ENCODE measurements at places on chromosomes 5 and 9.

GRCh38 chr9:123550797-123551196 is 194.8 kb downstream of the CRB2 start:
- DNase-seq: no peak

DNA sequence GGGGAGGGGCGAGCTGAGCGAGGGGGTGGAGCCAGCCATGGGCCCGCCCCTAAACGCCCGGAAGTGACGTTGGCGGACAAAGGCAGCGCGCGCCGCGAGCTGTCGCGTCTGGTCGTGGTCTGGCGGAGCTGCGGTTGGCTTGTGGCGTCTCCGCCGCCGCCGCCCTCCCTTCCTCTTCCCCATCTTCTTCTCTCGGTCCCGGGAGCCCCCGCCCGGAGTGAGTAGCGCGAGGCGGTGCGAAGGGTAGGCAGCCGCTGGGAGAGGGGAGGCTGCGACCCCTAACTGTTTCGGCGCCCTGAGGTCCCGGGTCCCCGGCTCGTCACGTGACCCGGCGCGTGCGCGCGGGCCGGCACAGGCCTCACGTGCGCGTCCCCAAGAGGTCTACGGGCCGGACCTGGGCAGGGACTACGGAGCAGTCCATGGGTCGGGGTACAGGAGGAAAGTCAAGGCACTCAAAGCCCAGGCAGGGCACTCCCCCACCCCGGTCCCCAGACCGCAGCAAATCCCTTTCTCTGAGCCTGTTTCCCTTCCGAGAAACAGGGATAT is at the start of gene NTMT1:
Gene NTMT1, plus strand, starts transcription at position 85 of the 546 bp plus-strand sequence. CDS start 6,541 bp downstream, outside the sequence.
- peak; percentile 84 for DNase-seq

GRCh38 chr5:135503871-135504270 is 31.9 kb downstream of the NEUROG1 start:
- DNase-seq: no peak

DNA sequence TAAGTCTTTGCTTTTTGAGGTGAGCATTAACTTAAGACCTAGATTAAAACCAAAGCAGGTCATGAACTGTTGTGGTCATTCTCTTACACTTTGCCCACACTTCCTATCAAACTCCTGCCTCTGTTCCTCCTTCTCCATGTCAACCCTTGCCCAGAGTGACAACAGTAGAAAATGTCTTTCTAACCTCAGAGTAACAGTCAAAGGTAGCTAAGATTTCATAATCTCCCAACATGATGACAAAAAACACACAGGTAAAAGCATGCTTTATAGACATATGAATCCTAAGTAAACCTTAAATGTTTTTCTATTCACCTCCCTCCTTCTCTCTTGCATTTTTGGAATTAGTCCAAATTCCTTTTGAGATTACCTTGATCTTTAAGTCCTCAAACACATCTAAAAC is 422.3 kb downstream of the SPATA31D1 start:
- DNase-seq: no peak

DNA sequence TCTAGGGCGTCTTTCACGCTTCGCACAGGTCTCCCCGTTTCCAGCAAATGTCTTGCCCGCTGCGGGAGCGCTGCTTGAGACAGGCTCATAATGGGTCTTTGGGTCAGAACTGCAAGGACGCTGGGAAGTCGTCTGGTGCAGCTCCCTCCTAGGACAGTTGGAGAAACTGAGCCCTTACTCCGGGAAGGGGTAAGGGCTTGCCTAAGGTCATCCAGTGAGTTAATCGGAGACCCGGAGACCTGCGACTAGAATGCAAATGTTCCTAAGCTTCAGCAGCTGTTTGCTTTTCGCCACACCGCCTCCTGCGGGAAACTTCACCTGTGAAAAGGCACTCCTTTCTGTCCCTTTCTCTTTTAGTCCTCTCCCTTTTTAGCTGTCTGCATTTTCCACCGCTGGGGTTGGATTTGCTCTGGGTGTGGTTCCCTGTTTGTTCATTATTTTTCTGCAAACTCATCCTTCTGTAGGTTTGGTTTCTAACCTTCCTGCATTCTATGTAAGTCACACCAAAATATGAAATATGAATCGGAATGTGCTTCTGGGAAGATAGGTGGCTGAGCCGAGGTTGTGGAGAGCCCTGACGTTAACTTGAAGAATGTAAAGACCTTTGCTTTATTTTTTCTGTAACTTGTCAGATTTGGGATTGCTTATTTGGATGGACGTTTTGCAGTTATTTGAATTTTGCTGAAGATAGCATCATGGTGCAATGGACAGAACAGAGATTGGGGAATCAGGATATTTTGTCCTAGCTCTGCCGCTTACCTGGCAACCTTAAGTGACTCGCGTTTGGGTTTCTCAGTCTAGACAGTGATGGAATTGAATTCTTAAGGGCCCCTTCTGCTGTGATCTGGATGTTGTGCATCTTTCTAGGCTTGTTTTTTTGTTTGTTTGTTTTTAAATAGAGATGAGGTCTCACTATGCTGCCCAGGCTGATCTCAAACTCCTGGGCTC is 909 bp downstream of the SLC36A1 start:
- DNase-seq: no peak

DNA sequence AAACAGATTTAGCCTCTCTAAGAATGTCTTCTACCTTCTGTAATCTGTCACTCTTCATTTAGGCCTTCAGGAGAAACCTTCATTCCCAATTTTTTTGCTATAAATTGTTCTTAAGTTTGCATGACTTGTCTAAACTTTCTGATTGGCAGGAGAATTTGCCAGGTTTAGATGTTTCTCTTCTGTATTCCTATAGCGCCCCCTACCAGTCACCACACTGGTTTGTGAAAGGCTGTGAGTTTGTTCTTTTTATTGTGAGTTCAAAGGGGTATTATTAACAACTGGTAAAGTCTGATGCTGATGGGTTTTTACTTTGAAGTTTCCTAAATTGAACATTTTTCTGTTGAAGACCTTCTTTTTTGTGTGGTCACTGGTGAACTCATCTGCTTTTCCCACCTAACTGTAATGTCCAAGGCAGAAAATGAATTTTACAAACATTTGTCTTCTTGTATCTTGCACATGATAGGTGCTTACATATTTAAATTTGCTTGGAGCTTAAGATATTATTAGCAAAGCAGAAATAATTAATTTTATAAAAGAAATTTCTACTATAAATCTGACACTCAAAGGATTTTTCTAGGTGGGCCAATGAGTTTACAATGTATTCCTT is 18.4 kb upstream of the F2RL2 start:
- peak; percentile 47 for DNase-seq

- no peak for DNase-seq
Observed at GRCh38 chr5:84058561-84058960, 326.1 kb downstream of the EDIL3 start.

- no peak for DNase-seq
Observed at GRCh38 chr5:144950996-144951395, 780.3 kb downstream of the KCTD16 start.

- DNase-seq: no peak
Observed at GRCh38 chr9:121609822-121610637, 41.4 kb upstream of the DAB2IP start.

- no peak for DNase-seq
Observed at GRCh38 chr5:16234598-16234997, 55.0 kb upstream of the MARCHF11 start.

- no peak for DNase-seq
Observed at GRCh38 chr5:94908889-94909480, 290.5 kb downstream of the SLF1 start.

- DNase-seq: no peak
Observed at GRCh38 chr5:98770911-98771322, 2.5 kb upstream of the RGMB start.

GRCh38 chr5:16727755-16728325 is 111.0 kb upstream of the RETREG1 start:
- no peak for DNase-seq

DNA sequence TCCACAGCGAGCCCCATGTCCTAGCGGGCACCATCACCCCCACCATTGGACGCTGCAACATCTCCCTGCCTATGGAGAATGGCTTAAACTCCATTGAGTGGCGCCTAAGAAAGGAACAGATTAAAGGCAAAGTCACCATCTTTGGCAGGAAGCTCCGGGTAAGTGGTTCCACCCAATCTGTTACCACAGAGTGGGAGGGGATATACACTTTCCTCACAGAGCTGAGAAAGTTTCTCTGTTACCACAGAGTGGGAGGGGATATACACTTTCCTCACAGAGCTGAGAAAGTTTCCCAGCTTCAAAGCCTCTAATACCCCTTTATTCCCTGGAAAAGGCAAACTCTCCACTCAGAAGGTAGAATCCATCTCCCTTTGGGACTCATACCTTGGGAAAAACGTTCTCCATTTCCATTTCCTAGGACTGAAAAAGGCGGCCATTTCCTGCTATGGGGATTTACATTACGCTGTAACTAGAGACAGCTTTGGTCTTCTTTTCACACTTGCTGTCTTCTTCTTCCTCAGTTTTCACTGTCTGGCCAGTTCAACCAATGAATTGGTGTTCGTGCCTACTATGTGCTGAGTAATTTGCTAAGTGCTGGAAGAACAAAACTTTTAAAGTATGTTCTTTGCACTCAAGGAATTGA is 63.4 kb upstream of the WWC1 start:
- no peak for DNase-seq

- DNase-seq: no peak
Observed at GRCh38 chr5:72523960-72524582, 16.9 kb upstream of the ZNF366 start.

DNA sequence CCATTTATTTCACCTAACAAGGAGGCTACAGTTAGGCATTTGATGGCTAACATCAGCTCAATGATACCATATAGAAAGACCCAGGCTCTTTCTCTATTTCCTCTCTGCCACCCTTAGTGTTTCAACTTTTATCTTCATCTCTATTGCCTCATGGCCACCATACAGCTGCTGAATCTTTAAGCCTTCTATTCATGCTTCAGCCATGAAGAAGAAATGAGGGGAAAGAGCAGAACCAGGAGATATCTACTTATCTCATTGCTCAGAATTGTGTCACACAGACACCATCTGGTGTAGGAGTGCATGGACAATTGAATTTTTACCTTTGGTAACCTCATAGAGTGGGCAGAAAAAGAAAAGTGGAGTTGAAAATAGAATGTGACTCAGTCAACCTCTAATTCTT is 6.7 kb downstream of the GAPT start:
- DNase-seq: no peak

DNA sequence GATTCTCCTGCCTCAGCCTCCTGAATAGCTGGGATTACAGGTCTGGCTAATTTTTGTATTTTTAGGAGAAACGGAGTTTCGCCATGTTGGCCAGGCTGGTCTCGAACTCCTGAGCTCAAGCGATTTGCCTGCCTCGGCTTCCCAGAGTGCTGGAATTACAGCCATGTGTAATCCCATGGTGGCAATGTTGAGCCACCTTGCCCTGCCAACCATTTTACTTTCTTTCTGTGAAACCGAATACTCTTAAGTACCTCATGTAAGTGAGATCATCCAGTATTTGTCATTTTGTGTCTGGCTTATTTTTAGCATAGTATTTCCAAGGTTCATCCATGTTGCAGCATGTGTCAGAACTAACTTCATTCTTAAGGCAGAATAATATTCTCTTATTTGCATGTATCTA is 8.2 kb downstream of the PRRC2B start:
- no peak for DNase-seq

GRCh38 chr5:24363789-24364481 is 280.8 kb downstream of the CDH10 start:
- no peak for DNase-seq

- no peak for DNase-seq
Observed at GRCh38 chr9:38434853-38435252, 10.6 kb upstream of the IGFBPL1 start.

GRCh38 chr5:149082271-149082670 is 19.4 kb upstream of the SH3TC2 start:
- no peak for DNase-seq

DNA sequence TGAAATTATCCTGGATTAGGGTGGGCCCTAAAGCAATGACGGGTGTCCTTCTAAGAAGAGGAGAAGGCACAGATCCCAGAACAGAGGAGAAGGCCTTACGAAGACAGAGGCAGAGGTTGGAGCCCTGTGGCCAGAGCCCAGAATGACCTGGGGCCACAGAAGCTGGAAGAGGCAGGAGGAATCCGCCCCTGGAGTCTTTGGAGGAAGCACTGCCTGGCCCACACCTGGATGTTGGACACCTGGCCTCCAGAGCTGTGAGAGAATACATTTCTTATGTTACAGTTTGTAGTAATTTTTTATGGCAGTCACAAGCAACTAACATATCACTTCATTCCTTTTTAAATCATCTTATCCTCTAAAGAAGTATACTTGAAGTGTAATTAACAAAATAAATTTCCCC is 8.5 kb downstream of the MRPL36 start:
- DNase-seq: no peak

GRCh38 chr9:70499621-70500020 is 85.2 kb upstream of the KLF9 start:
- no peak for DNase-seq

GRCh38 chr5:121833617-121834016 is 18.1 kb upstream of the FTMT start:
- DNase-seq: no peak

DNA sequence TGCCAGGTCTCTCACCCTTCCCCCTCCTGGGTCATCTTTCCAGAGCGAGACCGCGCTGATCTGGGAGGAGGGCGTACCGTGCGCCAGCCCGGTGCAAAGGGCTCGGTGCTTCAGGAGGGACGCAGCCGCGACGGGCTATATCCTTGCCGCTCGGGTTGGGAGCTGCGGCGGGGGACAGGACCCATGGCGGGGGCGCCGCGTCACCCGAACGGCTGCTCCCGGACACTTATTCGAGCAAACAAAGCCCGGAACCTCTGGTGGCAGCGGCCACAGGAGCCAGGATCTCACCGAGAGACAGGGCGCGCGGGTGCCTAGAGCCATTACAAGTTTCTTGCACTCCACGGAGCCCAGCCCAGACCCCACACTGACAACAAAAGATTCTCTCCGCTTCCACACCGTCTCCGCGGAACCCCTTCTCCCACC is 1.3 kb downstream of the SEMA6A start:
- DNase-seq: no peak

- DNase-seq: no peak
Observed at GRCh38 chr5:5473226-5473625, 50.7 kb downstream of the ICE1 start.

DNA sequence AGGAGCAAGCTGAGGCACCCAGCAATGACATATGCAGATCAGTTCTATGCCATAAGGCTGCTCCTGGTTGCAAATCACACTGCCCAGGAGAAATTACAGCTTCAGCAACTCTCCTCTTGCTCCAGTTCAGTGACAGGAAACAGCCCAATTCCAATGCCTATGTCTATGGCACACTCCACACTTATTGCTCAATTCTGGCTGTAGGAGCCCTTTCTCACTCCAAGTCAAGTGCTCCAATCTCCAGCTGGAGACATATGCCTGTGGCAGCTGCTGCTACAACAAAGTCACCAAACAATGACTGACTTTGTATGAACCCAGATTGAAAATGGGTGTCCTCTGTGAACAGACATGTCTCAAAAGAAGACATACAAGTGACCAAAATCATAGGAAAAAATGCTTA is 31.8 kb upstream of the PLCXD3 start:
- DNase-seq: no peak

- no peak for DNase-seq
Observed at GRCh38 chr9:82997476-82998140, 65.3 kb downstream of the RASEF start.

GRCh38 chr9:34374905-34375552 is 1.7 kb downstream of the MYORG start:
- no peak for DNase-seq

Data from stimulated activated CD8-positive, alpha-beta memory T cell treated with anti-CD3 and anti-CD28 coated beads, Interleukin-4, amount 100 ng/mL, for 1 hour (primary cell).